AG08396 (cell line): ENCODE measurements at places on chromosomes 1 and 21.
A peak's percentile ranks its signal among the peaks of the same experiment; 100 is the strongest.

DNA sequence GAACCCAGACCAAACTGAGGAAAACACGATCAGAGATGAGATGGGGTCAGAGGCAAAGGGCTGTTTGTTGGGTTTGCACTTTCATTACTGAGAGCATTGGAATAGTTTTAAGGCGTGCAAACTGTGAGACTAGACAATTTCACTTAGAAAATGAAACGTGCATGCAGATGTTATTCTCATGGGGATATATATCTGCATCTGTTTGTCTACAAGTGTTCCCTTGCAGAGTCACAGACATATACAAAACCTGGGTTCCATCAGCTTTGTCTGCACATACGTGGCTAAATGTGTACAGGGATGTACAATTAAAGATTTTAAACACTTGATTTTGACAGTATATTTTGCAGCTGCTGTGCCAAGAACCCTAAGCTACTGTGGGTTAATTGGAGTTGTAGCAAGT, 355.4 kb downstream of the KIF26B start:
- DNase-seq = no peak

DNA sequence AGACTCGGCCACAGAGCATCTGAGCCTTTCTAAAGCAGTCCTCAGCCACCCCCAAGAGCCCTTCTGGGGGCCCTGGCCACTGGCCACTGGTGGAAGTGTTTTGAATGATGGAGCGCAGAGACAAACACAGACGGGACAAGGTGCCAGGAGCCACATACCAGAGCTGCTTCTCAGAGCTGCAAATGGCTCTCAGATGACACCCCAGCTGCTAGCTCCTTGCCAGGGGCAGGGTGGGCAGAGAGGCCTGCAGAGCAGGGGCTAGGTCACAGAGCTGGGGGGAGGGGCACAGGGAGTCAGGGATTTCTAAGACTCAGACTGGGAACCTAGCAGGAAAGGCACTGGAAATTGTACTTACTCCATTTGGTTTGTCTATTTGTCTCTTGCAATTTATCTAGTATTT, 30.4 kb downstream of the KCNN3 start:
- no peak for DNase-seq

DNA sequence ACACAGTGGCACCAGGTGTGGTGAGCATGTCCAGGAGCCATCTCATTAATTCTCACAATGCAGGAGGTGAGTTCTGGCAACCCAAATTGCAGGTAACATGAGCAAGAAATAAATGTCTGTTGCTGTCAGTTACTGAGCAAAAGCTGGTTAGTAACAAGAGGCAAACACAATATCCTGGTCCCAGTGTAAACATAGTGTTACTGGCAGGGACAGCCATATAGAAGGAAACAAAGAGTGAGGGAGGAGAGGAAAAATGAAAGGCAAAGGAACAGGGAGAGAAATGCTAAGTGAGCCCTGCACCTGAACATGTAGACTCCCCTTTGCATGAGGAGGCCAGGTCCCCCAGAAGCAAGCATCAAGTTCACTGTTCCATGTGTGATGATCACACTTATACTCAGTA, 203.6 kb downstream of the TRABD2B start:
- DNase-seq = no peak

DNA sequence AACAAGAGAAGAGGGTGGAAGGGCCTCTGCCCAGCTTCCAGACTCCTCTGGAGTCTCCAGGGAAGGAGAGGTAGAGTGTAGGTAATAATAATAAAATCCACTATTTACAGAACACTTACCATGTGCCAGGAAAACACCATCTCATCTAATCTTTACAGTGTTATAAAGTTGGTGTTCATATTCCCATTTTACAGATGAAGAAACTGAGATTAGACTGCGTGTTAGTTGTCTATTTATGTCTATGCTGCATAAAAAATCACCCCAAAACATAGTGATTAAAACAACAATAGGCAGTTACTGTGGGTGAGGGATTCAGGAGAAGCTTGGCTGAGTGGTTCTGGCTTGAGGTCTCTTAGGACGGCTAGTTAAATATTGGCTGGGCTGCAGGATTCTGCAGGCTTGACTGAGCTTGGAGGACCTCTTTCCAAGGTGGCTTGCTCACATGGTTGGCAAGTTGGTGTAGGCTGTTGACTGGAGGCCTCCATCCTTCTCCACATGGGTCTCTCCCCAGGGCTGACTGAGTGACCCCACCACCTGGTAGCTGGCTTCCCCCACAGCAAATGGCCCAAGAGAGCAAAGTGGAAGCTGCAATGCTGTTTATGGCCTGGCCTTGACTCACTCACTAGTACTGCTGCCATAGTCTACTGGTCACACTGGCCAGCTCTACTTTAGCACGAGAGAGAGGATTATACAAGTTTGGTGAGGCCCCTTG, 6.5 kb upstream of the ALX3 start:
- DNase-seq = no peak

GRCh38 chr1:201904579-201904978, 15.9 kb downstream of the SHISA4 start:
- peak; percentile 77 for DNase-seq

DNA sequence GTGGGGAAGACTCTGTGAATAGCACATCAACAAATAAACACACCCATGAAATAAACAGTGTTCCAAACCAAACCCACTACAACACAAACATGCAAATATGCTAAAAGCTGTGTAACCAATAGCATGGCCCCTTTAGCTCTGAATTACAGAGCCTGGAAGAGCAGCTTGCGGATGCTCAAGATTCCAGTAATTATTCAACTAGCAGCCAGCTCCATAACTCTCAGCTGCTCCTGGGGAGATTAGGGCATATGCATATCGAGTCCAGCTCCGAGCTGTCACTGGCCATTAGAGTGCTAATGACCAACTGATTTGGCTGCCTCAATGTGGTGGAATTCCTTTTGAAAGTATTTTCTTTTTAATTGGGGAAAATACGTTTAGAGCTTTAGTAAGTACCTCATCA, 207.1 kb downstream of the HHAT start:
- no peak for DNase-seq

DNA sequence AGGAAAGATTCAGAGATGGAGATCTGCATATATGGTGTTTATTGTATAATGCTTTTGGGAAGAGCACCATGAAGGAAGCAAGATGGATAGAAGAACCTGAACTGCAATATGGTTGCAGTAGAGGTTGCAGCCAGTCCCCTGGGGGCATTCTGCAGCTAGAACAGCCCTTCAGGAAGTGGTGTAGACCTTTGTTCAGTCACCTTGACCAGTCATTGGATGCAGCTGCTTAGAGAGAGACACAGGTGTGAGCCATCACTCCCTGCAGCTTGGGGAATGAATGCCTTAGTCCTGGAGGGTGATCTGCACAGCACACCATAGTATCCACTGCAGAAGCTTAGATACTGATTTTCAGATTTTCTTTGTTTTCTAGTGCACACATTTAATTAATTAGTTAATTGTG, 42.3 kb downstream of the NEK7 start:
- no peak for DNase-seq

GRCh38 chr1:10031461-10031860, 1.3 kb upstream of the UBE4B start:
- DNase-seq = peak; percentile 68

- peak; percentile 74 for DNase-seq
Observed at GRCh38 chr1:46533179-46533864, 18.1 kb downstream of the KNCN start.

DNA sequence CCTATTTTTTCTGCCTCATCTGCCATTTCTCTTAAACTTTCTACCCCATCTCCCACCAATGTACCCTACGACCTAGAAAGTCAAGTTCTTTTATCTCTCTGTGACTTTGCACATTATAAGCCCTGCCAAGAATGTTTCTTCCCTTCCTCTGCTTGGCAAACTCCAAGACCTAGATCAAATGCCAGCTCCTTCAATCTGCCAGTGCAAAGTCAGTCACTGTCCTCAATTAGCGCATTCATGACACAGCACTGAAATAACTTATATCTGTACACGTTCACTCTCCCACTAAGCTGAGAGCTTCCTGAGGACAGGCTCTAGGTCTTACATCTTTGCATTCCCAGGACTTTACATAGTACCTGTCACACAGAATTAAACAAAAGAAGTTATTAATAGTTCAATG, 21.4 kb upstream of the LSM10 start:
- no peak for DNase-seq

DNA sequence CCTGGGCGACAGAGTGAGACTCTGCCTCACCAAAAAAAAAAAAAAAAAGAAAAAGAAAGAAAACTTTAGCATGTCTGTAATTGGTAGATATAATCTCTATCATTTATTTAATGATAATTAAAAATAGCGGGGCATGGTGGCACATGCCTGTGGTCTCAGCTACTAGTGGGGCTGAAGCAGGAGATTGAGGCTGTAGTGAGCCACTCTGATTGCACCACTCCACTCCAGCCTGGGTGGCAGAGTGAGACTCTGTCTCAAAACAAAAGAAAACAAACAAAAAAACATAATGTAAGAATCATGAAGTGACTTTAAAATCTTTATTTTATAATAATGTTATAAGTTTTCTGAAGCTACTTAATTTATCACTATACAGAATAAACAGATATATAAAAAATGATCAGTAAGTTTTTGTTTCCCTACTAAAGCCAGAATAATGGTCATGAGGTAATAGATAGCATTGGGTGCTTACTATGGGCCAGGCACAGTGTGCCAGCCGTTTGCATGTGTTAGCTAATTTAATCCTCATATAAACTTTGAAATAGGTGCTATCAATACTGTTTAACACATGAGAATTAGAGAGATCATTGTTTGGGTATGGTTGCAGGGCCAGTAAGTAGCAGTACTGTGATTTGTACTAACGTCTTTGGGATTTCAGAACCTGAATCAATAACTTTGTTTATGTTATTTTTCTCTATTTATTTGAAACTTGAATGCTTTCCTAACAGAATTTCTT, 23.8 kb downstream of the CLIC4 start:
- no peak for DNase-seq

GRCh38 chr1:162616848-162617247, 15.4 kb upstream of the DDR2 start:
- DNase-seq = no peak
